ENCODE measurements at places on chromosomes 3 and 15.

DNA sequence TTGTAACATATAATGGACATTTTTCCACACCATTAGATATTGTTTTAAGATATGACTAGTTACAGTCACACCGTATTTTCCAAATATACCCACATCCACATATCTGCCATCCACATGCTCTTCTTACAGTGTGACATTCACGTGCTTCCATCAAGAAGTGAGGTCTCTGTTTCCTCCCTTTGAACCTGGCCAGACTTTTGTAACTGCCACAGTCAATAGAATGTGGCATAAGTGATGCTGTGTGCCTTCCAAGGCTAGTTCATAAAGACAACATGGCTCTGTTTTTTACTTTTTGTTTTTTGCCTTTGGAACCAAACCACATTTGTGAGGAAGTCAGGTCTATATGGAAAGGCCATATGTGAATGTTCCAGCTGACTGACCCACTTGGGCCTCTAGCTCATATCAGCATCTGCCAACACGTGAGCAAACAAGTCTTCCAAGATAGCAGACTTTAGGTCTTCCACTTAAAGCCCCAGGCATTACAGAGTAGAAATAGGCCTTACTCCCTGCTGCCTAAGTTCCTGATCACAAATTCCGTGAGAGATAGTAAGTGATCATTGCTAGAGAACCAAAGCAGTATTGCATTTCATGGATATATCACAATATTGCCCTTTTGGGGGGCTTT is 27.1 kb downstream of the EIF1B start:
- DNase-seq, result no peak
- H3K4me1 ChIP-seq, result peaks cover 20% of the 10 kb centered on the region
- peaks cover 4% of the 10 kb centered on the region for H3K27me3 ChIP-seq
- H3K36me3 ChIP-seq, result no peaks in the 10 kb centered on the region
- H3K27ac ChIP-seq, result no peak overlapping the region

GRCh38 chr3:133478624-133479023 is 78.8 kb downstream of the BFSP2 start:
- peaks cover 52% of the 10 kb centered on the region for H3K4me1 ChIP-seq
- no peaks in the 10 kb centered on the region for H3K27me3 ChIP-seq
- no peaks in the 10 kb centered on the region for H3K36me3 ChIP-seq
- H3K27ac ChIP-seq, result no peak overlapping the region
- H3K4me3 ChIP-seq, result no peak overlapping the region

- no peak for DNase-seq
- no peaks in the 10 kb centered on the region for H3K4me1 ChIP-seq
- no peak overlapping the region for H3K27ac ChIP-seq
- H3K27me3 ChIP-seq, result no peaks in the 10 kb centered on the region
- H3K36me3 ChIP-seq, result peaks cover 1% of the 10 kb centered on the region
- no peak overlapping the region for H3K4me3 ChIP-seq
Measured at GRCh38 chr15:25728816-25729215, 134.3 kb downstream of the ATP10A start.

- DNase-seq, result no peak
- H3K4me1 ChIP-seq, result peaks cover 33% of the 10 kb centered on the region
- H3K36me3 ChIP-seq, result peaks cover 59% of the 10 kb centered on the region
- peak overlapping the region; percentile 31 for H3K27ac ChIP-seq
- H3K4me3 ChIP-seq, result no peak overlapping the region
Measured at GRCh38 chr3:14128724-14129123, 3.9 kb downstream of the TMEM43 start.
